ENCODE measurements at places on chromosomes 3 and 15.

- DNase-seq = no peak
Measured at GRCh38 chr3:161082063-161082462, 23.1 kb downstream of the B3GALNT1 start.

- DNase-seq = peak; percentile 34
Measured at GRCh38 chr3:129605203-129605921, 1.1 kb downstream of the PLXND1 start.

DNA sequence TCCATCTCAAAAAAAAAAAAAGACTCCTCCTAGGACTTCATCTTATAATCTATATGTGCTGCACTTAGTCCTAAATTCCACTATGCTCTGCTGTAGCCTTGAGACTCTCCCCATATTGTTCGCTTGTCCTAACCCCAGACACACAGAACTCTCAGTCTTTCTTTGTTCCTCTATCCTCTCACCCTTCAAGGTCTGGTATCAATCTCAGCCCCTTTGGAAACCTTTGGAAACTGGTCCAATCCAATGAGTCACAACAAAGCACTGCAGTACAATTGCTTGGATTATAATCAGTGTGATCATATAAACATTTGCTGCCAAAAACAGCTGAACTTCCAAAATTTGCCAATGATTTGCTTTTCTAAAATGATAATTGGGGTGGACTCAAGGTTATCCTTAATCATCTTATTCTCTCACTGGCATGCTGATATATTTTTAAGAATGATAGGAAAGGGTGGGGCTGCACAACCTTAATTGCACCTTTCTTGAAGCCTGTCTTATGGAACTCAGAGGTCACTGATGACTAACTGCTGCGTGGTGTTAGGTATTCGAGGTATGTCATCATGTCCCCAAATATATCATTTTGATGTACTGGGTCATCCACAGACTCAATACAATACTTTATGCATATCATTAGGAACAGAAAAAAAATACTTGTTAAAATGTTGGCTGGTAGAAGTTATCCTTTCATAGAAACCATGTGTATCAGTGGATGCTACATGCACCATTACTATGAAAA, 756.7 kb downstream of the NR2F2 start:
- DNase-seq = no peak

DNA sequence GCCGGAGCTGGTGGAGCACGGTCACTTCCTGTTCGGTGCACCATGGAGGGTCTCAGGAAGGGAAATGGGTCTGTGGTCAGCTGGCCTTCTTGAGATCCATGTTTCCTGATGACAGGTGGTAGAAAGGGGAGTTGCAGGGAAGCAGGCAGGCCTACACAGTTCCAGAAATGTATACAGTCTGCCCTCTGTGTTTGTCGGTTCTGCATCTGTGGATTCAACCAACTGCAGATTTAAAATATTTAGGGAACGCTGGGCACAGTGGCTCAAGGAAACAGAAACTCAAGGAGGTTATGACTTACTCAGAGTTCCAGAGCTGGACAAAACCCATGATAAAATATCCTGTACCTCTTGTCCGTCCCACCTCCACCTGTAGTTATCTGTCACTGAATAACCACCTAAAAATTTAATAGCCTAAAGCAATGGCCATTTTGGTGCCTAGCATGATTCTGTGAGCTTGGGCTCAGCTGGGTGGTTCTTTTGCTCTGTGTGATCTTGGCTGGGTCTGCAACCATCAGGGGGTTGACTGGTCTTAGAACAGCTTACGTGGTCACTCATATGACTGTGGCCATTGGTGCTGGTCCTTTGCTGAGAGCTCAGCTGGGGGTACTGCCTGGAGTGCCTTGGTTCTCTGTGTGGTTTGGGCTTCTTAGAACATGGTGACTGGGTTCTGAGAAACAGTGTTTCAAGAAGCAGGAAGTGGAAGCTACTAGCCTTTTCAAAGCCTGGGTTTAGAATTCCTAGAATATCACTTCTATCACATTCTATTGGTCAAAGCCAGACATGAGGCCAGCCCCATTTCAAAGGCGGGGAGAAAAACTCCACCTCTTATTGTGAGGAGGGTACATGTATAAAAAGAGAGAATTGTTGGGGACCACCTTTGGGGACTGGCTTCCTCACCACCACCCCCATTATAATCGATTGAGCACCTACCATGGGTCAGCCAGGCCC, 239.7 kb upstream of the BHLHE40 start:
- DNase-seq = no peak

DNA sequence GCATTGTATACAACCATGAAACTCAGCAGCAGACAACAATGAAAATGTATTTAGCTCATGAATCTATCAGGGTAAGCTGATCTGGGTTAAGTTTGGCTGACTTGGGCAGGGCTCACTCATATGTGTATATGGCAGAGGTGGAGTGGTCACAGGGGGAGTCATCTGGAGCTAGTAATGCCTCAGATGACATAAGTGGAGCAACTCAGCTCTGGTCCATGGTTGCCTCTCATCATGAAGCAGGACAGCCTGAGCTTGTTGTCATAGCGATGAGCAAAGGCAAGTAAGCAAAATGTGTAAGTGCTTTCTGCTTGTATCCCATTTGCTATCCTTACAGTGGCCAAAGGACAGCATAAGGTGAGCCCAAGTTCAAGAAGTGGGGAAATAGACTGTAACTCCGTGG, 64.5 kb downstream of the ALCAM start:
- DNase-seq = no peak

GRCh38 chr15:29270169-29270955, 740 bp upstream of the NSMCE3 start:
- peak; percentile 6 for DNase-seq

GRCh38 chr15:39685999-39686613, 96.5 kb downstream of the FSIP1 start:
- DNase-seq = peak; percentile 3

GRCh38 chr15:99728916-99729315, 4.3 kb downstream of the LYSMD4 start:
- DNase-seq = no peak

GRCh38 chr15:49964061-49964460, 155.0 kb downstream of the ATP8B4 start:
- no peak for DNase-seq

- no peak for DNase-seq
Measured at GRCh38 chr3:45218578-45219390, 7.3 kb downstream of the TMEM158 start.

- DNase-seq = no peak
Measured at GRCh38 chr3:137767538-137768360, 3.6 kb downstream of the SOX14 start.

- DNase-seq = no peak
Measured at GRCh38 chr3:121895121-121895520, 920 bp downstream of the SLC15A2 start.

DNA sequence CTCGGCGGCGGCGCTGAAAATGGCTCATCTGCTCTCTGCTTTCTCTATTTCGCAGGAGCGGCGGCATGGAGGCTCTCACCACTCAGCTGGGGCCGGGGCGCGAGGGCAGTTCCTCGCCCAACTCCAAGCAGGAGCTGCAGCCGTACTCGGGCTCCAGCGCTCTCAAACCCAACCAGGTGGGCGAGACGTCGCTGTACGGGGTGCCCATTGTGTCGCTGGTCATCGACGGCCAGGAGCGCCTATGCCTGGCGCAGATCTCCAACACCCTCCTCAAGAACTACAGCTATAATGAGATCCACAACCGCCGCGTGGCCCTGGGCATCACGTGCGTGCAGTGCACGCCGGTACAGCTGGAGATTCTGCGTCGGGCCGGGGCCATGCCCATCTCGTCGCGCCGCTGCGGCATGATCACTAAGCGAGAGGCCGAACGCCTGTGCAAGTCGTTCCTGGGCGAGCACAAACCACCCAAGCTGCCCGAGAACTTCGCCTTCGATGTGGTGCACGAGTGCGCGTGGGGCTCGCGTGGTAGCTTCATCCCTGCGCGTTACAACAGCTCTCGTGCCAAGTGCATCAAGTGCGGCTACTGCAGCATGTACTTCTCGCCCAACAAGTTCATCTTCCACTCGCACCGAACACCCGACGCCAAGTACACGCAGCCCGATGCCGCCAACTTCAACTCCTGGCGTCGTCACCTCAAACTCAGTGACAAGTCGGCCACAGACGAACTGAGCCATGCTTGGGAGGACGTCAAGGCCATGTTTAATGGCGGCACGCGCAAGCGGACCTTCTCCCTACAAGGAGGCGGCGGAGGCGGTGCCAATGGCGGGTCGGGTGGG, 790 bp downstream of the SKOR1 start:
- no peak for DNase-seq

DNA sequence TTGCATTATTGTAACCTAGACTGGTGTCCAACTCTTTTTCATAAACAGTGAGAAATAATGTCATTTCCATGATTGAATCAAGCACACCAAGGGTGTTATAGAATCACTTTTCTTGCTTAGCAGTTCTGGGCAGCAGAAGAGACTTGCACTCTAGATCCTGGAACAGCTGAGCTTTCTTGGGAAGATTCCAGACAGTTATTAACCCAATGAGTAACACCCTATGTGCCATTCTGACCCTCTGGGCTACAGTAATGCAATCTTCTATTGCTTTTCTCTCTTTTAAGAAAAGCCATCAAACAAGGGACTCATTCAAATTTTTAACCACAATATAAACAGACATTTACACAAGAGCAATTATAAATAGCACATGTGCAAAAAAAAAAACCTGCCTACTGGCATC, 39.3 kb upstream of the USP3 start:
- DNase-seq = no peak

GRCh38 chr3:104947943-104948342, 418.8 kb upstream of the ALCAM start:
- DNase-seq = no peak

DNA sequence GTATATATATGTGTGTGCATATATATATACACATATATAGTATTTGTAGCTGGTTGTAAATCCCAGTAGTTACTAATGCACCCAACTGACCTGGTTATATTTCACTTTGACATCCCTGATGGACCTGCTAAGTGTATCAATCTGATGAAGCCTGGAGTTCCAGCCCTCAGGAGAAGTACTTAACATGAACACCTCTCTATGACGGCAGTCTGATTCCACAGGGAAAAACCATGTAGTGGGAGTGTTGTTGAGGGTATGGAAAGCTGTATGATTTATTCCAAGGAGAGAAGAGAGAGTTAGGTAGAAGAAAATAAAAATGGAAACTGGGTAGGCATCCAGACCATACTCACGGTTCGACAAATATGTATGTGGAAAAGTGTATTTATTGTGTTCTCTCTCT, 531.2 kb upstream of the SEMA6D start:
- no peak for DNase-seq

DNA sequence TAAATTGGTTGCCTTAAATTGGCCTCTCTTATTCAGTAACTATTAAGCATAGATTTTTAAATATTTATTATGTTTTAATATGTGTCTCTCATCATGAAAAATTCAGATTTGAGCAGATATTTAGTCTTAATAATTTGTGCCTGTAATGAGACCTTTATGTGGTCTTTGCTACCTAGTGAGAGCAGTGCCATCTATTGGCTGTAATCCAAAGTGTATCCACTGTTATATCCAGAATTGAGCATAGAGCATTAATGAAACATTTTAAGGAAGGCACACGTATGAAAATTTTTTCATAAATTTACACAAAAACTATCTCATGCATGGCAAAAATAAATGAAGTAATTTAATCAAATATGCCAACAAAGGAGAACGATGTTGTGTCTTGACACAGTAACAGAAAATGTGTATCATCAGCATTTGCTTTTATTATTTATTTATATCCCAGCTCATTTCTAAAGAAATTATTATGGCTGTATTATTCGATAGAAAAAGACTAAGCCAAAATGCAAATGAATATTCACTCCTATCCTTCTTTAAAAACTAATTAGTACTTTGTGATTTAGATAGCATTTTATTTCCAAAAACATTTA, 203.5 kb downstream of the RSRC1 start:
- no peak for DNase-seq

- DNase-seq = no peak
Measured at GRCh38 chr3:187665010-187665409, 5.2 kb downstream of the SST start.

- DNase-seq = no peak
Measured at GRCh38 chr3:117916839-117917238, 1117.8 kb downstream of the IGSF11 start.

DNA sequence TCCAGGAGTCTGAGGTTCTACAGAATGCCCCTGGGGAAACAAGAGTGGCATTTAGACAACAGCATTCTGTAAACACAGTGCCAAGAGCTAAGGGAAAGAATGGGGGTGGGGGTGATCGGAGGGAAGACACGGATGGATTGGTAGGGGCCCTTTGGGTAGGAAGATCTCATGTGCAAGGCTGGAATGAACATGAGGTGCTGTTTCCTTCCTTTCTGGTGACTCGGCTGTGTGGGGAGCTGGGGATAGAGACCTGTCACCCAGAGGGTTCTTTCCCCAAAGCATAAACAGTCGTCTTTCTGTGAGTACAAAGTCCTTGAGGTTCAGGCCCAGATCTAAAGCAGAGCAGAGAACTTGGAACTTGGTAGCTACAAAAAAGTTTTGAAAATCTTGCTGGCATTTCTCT, 11.7 kb downstream of the TPM1 start:
- no peak for DNase-seq

DNA sequence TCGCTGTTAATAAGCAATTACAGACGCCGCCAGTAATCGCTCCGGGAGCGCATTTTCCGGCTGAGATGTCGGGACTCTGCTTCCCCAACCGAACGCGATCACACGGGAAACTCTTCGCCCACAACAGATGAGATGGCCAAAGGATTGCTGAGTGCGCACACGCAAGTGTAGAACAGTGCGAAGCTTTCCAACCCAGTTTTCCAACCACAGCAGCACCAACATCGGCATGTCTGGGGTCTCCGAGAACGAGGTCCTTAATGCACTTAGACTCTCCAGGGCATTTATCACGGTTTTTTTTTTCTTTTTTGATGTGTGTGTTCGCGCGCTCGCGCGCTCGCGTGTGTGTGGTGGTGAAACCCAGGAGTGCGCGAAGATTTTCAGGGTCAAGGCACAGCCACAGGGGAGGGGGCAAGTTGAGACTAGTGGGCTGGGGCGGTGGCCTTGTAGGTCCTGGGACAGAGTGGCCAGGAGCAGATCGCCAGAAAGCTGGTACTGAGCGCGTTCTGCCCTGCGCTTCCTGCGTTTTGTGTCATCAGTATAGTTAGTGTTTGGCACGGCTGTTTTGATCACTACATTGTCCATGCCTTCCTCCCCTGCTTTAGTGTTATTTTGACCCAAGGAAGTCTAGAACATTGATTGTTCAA, 1.8 kb upstream of the EOMES start:
- DNase-seq = no peak

GRCh38 chr3:147794596-147794995, 385.4 kb downstream of the ZIC1 start:
- DNase-seq = no peak

Measured in T-helper 9 cell (primary cell).